ENCODE measurements at places on chromosomes 7 and 10.

- peak; percentile 45 for DNase-seq
These were observed 181.3 kb downstream of the TAX1BP1 start for GRCh38 chr7:27921081-27921836.

- no peak for DNase-seq
These were observed 20.3 kb upstream of the NCAPG2 start for GRCh38 chr7:158724658-158725505.

GRCh38 chr10:132630666-132631337, 93.2 kb downstream of the INPP5A start:
- DNase-seq: no peak

DNA sequence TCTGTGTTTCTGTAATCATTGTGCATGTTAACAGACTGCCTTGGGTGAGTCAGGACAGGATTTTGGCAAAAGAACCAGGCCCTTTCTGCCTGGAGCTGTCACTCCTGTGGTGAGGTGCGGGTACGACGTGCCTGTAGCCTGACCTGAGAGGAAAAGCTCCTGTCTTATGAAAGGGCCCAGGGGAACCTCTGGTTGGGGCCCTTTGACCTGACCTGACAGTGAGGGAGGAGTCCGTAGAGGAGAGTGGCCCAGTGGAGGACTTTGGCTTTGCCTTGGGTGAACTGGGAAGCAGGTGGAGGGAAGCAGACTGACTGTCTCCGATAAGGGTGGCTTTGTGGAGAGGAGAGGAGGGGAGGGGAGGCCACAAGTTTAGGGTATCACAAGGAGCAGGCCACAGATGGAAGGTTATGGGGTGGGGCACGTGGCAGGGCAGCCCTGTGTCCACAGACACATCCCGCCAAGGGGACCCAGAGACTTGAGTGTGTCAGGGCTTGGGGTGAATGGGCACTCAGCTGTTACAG, 6.9 kb downstream of the PFKP start:
- DNase-seq: no peak
